Urothelium cell line (cell line): ENCODE measurements at places on chromosomes 3 and 15.

DNA sequence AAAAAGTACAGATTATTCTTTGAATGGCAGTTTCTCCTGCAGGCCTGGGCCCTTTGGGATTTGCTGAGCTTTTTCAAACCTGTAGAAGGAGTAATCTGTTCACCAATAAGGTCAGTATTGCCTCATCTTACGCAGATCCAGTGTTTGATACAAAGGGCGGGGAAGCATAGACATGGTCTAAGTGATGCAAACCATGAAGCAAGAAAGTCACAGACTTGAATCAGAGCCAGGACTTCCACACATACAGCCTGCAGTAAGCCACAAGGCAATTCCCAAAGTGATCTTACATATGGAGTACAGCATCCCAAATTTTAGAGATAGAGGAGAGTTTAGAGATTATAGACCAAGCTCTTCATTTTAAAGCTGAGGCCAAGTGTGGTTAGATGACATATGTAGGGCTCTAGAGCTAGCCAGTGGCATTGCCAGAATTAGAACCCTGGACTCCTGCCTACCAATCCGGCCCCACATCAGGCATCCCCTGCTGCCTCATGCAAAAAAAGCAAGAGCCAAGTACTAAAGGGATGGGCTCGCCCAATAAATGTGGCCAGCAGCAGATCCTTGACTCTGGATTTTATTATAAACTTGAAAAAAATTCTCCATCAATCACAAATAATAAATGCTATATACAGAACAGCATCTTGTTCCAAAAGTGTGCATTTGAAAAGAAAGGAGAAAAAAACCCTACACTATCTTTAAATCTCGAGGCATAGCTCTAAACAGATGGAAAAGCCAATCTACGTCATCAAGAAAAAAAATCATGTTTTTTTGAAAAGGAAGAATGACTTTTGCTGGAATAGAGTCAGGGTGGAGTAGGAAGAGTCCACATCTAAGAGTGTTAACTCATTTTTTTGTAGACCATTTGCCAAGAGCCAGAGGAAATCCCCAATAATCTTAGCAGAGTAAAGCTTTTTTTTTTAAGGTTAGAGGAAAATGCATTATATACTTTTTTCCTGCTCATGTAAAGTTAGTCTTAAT lies 24.0 kb downstream of the ABI3BP start:
- DNase-seq: no peak

DNA sequence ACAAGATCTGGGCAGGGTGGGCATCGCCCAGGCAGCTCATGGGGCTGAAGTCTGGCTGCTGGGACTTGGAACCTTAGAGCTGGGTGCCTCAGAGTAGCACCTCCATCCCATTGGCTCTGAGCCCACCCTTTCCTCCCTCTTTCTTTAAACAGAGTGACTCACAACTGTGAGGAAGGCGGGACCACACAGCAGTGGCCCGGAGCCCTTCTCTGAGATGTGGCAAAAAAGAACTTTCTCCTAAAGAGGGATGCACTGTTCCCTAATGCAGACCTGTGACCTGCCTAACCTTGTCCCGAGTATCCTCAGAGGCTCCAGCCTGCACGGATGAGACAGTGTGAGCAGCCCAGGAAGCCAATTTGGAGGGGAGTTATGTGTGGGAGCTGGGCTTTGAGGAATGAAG lies 23.6 kb downstream of the PRR20G start:
- DNase-seq: peak; percentile 80

GRCh38 chr3:71629289-71629688 lies 45.8 kb upstream of the FOXP1 start:
- DNase-seq: no peak

DNA sequence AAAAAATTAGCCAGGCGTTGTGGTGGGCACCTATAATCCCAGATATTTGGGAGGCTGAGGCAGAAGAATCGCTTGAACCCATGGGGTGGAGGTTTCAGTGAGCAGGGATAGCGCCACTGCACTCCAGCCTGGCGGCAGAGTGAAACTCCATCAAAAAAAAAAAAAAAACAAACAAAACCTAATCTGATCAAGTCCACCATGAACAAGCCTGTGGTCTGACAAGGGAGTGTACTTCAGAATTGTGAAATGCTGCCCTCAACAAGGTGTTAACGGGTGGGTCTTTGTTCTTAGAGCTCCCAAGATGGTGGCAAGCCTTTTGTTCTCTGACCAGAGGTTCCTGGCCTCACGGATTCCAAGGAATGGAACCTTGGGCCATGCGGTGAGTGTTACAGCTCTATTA lies 24.2 kb upstream of the SLC30A4 start:
- DNase-seq: no peak

DNA sequence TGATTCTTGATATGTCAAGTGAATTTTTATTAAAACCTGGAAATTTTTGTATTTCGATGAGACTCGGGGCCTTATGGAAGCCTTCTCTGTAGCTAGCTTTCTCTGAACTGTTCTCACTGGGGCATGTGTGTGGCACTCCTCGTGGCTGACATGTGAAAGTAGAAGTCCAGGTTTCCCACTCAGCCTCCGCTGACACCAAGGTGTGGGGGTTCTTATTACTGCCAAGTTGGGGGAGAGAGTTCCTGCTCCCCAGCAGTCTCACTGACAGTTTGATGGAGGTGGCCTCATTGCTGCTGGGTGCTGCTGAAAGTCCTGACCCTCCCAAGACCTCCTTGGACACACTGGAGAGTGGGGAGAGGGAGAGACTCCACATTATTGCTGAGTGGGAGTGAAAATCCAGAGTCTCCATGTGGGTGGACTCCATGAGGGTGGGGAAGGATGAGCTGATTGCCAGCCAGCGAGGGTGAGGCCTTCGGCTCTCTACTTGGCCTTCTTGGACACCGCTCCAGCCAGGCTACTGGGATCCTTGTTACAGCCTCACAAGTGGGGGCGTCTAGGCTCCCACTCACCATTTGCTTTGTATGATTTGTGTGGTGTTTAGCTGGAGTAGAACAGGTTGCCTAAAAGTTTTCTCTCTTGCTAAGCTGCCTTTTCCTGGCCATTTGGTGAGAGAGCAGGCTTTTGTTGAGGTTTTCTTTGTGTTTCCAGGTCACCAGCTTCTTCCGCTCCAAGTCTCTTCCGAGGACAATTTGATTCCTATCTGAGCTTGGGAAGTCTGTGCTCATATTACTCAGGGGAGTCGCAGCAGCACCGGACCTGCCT lies 64.1 kb downstream of the LSM3 start:
- DNase-seq: no peak

DNA sequence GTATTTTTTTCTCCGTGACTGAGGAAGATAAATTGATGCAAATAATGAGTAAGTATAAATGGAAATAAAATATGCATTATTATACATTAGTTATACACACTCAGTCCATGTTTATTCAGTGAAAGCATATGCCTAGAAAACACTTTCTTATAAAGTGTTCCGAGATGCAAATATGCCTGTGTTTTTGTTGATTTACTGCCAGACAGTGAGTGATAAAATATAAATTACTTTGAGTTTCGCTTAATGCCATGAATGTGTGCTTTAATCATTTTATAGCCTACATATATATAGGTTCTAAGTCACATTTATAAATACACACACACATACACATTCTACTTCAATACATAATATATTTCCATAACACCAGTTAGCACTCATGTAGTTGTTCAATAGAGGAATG lies 569.2 kb downstream of the UNC13C start:
- DNase-seq: no peak

GRCh38 chr15:75669191-75669878 lies 21.6 kb downstream of the SNX33 start:
- peak; percentile 63 for DNase-seq

DNA sequence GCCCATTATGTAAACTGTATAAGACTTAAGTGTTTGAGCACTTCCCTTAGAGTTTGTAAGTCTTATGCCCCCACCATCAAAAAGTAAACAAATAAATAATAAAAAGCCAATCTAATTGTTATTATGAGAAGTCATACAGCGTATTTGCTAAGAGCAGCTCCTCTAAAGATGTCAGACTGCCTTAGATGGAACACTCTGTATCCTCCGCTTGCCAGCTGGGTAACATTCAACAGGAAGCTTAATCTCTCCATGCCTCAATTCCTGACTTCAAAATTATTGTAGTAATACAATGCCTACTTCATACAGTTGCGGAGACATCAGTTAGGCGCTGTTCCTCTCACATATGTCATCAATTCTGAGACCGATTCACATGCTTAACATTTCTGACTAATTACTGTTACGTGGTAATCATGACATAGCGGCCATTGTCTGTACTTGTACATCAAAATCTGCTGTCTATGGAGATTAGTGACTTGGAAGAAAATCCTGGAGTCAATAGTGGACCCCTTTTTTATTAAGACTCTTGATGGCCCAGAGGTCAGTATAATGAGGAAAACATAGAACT lies 417.7 kb downstream of the LPP start:
- no peak for DNase-seq

GRCh38 chr15:98854496-98854895 lies 153.1 kb downstream of the PGPEP1L start:
- DNase-seq: no peak

DNA sequence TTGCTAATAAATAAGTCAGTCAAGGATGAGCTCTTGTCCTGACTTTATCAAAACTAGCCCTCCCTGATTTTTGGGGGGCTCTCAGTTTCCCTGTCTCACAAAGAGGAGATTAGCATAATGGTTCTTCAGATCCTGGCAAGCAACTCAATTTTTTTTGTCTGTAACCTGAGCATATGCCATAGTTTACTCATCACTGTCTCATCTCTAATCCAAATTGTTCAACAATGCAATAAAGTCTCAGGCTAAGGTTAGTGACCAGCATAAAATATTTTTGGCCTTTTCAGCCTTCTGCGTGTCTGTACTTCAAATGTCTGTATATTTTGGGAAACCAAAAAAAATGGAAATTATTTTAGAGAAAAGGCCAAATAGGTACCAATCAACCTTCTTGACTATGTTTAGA lies 465.6 kb upstream of the TPRG1 start:
- no peak for DNase-seq

GRCh38 chr15:60797444-60798040 lies 318.6 kb upstream of the ICE2 start:
- DNase-seq: no peak

DNA sequence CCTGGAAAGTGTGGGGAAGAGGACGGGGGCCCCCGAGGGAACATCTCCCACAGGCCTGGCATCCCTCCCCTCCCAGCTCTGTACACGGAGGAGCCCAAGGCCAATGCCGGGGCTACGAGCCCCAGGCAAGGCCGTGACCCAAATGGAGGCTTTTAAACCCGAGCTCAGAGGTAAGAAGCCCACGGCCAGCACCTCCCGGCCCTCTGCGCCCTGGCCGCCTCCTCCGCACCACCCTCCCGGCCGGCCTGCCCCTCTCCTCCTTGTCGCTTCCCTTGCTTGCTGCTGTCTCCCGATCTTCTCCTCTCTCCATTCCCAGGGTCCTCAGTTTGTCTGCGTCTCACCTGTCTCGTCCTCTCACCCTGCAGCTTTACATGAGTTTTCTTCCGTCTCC lies 1.3 kb downstream of the MUC4 start:
- no peak for DNase-seq

DNA sequence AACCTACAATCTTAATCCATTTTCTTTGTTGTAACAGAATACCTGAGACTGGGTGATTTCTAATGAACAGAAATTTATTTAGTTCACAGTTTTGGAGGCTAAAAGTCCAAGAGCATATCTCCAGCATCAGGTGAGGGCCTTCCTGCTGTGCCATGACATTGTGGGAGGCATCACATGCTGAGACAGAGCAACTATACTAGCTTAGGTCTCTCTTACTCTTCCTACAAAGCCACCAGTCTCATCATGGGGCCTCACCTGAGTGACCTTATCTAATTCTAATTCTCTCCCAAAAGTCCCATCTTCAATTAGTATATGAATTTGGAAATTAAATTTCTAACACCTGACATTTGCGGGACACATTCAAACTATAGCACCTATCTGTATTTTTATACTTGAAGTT lies 247.1 kb upstream of the MRPL3 start:
- no peak for DNase-seq

- no peak for DNase-seq
Measured at GRCh38 chr3:60898321-60898720, 352.9 kb downstream of the FHIT start.

GRCh38 chr15:68801572-68802148 lies 19.0 kb downstream of the ANP32A start:
- DNase-seq: no peak

DNA sequence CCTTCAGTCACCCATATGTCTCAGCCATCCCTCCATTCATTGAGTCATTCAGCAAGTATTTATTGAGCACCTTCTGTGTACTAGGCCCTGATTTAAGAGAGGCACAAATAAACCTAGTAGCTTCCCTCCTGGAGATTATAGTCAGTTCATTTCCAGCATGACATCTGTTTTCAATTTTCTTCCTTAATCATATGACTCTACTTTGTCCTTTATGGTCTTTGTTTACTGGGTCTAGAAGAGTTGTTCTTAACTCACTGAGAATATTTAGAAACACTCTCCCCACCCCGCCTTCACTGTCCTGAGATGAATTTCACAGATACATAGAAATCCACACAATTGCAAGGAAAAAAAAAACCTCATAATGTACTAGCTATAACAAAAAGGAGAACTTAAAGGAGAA lies 44.8 kb upstream of the ADAMTS9 start:
- no peak for DNase-seq

GRCh38 chr3:65334045-65334665 lies 646.4 kb upstream of the ADAMTS9 start:
- DNase-seq: no peak

DNA sequence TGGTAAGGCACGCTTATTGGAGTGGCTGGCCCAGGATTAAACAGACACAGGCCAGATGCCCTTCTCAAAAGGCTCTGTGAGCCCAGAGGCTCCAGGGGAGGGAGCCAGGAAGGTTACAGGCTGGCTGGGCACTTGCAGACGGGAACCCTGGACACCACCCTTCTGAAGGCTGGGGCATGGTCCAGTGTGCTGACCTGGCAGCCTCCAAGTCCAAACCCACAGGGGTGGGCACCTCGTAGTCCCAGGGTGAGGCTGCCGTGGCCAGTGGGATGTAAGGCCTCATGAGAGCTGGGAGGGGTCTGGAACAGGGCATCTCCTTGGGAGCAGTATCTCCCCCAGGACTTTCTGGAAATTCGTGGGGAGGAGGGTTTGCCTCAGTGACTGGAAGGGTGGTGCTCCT lies 19.6 kb downstream of the EFCC1 start:
- DNase-seq: no peak

DNA sequence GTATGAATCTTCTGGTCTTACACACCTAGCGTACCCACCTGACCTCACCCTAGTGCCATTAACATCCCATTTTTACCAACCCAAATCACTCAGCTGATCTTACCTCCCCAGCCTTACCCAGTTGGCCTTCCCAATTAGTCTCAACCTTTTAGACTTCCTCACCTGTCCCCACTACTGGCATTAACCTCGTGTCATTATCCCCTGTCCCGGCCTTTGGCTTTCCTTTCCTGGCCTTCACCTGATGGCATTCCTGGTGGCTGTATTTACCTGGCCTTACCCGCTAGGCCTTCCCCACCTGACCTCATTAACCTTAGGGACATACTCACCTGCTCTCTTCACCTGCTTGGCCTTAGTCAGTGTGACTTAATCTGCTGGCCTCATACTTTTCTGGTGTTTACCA lies 104.1 kb downstream of the IL12A start:
- DNase-seq: no peak

DNA sequence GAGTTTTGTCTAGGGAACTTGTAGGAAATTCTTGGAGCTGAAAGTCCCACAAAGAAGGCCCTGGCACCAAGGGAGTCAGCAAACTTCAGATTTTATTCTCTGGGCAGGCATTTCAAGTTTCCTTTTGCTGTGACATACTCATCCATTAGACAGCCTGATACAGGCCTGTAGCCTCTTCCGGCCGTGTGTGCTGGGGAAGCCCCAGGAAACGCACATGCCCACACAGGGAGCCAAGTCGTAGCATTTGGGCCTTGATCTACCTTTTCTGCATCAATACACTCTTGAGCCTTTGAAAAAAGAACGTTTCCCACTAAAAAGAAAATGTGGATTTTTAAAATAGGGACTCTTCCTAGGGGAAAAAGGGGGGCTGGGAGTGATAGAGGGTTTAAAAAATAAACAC lies 15.0 kb downstream of the TIGIT start:
- no peak for DNase-seq
